ENCODE measurements at places on chromosomes 5 and 9. TPM values are rescaled to one million over a fixed set of nuclear protein-coding genes. Genes with fewer than 3 reads are reported as not detected.
A peak's percentile ranks its signal among the peaks of the same experiment; 100 is the strongest.

DNA sequence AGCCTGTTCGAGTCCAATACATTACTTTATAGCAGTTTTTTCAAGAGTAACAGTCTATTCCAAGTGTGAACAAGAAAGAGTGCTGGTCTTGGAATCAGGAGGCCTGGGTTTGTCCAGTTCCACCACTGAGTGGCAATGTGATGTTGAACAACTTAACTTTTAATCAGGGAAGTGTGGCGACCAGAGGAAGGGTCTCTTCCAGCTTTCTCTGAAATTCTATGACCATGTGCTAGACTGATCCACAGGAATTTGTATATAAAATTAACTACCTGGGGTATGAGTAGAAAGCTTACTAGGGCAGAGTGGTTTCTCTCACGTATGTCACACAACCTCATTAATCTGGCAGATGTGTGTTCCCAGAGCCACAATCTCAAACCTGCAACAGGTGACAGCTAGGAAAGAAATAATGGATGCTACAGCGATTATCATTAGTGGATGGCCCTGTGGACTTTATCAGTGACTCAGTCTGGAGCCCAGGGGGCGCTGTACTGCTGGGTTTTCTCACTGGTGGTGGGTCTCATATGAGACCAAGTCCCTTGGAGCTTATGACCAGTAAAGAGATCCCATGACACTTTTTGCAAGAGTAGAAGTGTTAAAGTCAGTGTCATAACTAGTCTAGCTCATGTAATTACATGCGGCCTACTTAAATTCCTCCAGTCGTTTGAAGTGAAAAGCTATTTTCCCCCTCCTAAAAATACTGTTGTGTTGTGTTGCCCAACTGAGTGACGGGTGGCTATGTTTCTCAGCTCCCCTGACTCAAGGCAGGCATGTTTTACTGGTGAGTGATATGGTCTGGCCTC, 116.5 kb downstream of the GDNF start:
- peak overlapping the region; percentile 84 for H3K27ac ChIP-seq
- peaks cover 27% of the 10 kb centered on the region for H3K36me3 ChIP-seq
- no peaks in the 10 kb centered on the region for H3K27me3 ChIP-seq
- peaks cover 35% of the 10 kb centered on the region for H3K4me1 ChIP-seq
- no peak overlapping the region for H3K4me3 ChIP-seq

- peak overlapping the region; percentile 24 for H3K27ac ChIP-seq
- DNase-seq, result peak; percentile 75
- peaks cover 51% of the 10 kb centered on the region for H3K4me1 ChIP-seq
- H3K36me3 ChIP-seq, result peaks cover 6% of the 10 kb centered on the region
- peaks cover 9% of the 10 kb centered on the region for H3K27me3 ChIP-seq
- H3K4me3 ChIP-seq, result no peak overlapping the region
Measured at GRCh38 chr5:160508780-160509361, 87.2 kb downstream of the PTTG1 start.

- H3K27ac ChIP-seq, result peak overlapping the region; percentile 23
- H3K4me1 ChIP-seq, result peaks cover 16% of the 10 kb centered on the region
- H3K27me3 ChIP-seq, result peaks cover 71% of the 10 kb centered on the region
- H3K4me3 ChIP-seq, result no peak overlapping the region
- peak; percentile 63 for DNase-seq
Measured at GRCh38 chr9:89579741-89580385, 24.9 kb upstream of the GADD45G start.

- no peak overlapping the region for H3K27ac ChIP-seq
- H3K4me3 ChIP-seq, result no peak overlapping the region
- no peaks in the 10 kb centered on the region for H3K27me3 ChIP-seq
Measured at GRCh38 chr5:162842727-162843126, 594.7 kb upstream of the CCNG1 start.

DNA sequence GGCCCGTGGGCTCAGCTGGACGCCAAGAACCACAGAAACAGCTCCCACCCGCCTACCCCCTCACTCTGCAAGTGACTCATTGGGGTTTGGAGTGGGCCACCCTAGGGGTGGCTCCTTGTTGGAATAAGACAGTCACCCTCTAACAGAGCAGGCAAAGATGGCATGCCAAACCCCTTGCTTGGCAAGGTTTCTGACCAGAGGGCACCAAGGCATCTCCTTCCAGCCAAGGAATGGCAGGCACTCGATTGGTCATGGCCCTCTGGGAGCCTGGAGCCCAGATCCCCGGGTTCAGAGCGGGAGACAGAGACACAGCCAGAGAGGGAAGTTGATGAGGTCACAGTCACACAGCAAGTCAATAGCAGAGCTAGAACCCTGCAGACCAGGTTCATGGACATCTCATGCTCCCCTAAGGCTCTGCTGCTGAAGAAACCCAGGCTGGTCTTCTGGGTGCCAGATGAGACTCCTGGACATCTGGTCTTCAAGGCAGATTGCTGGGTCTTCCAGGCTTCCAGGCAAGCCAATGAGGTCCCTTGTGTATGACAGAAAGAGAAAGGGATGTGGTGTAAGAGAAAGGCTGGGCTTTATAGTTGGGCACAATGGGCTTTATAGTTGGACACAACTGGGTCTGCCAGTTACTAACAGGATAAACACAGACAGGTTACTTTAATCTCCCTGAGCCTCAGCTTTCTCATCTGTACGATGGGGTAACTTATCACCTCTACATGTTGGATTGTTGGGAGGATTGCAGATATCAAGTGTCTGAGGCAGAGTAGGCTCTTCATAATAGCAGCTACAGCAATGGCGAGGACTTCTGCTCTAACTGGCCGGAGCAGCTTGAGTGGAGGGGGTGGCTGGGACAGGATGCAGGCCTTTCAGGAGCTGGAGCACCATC, 23.3 kb upstream of the KIF12 start:
- no peak overlapping the region for H3K27ac ChIP-seq
- H3K36me3 ChIP-seq, result no peaks in the 10 kb centered on the region
- H3K4me3 ChIP-seq, result no peak overlapping the region
- peaks cover 8% of the 10 kb centered on the region for H3K27me3 ChIP-seq
- no peak for DNase-seq

Gene ADAMTS2
- not detected for total RNA-seq

Gene C9orf40
- total RNA-seq, result 23.4 TPM

Gene APBB3
- 23.7 TPM for total RNA-seq

- H3K4me3 ChIP-seq, result no peak overlapping the region
- H3K27ac ChIP-seq, result no peak overlapping the region
- peaks cover 8% of the 10 kb centered on the region for H3K4me1 ChIP-seq
- H3K36me3 ChIP-seq, result no peaks in the 10 kb centered on the region
Measured at GRCh38 chr5:95850391-95850894, 27.9 kb upstream of the GLRX start.

- no peak overlapping the region for H3K4me3 ChIP-seq
- H3K27ac ChIP-seq, result no peak overlapping the region
- peaks cover 43% of the 10 kb centered on the region for H3K4me1 ChIP-seq
- no peaks in the 10 kb centered on the region for H3K36me3 ChIP-seq
- H3K27me3 ChIP-seq, result peaks cover 10% of the 10 kb centered on the region
Measured at GRCh38 chr5:14417792-14418765, 163.5 kb upstream of the OTULINL start.

GRCh38 chr5:125408448-125409233, 662.2 kb upstream of the ZNF608 start:
- H3K27ac ChIP-seq, result no peak overlapping the region
- H3K4me3 ChIP-seq, result no peak overlapping the region
- no peak for DNase-seq
- H3K4me1 ChIP-seq, result no peaks in the 10 kb centered on the region
- no peaks in the 10 kb centered on the region for H3K36me3 ChIP-seq

Gene RALGPS1
- total RNA-seq, result 3.4 TPM

Gene GABBR2
- not detected for total RNA-seq

DNA sequence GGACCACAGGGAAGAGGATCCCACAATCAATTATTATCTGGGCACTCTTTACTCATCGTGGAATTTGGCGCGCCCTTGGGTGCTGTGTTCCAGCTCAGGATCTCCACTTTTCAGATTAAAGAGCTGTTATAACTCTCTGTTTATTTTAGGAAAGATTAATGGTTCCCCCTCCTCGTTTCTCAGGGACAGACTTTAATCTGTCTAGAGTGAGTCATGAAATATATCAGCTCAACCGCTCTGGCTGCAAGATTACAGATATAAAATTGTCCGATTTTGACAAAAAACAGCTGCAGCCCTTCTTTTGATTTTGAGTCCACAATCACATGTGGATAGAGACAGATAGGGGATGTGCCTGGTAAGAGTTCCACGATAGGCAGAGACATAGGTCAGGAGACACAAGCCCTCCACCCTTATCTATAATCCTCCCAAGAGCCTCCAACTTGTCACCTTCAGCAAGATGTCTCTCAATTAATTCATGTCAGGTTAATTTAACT, 77.6 kb upstream of the ANKRD55 start:
- peaks cover 3% of the 10 kb centered on the region for H3K27me3 ChIP-seq
- H3K4me1 ChIP-seq, result peaks cover 5% of the 10 kb centered on the region
- no peak overlapping the region for H3K4me3 ChIP-seq
- no peak for DNase-seq
- peaks cover 12% of the 10 kb centered on the region for H3K36me3 ChIP-seq

DNA sequence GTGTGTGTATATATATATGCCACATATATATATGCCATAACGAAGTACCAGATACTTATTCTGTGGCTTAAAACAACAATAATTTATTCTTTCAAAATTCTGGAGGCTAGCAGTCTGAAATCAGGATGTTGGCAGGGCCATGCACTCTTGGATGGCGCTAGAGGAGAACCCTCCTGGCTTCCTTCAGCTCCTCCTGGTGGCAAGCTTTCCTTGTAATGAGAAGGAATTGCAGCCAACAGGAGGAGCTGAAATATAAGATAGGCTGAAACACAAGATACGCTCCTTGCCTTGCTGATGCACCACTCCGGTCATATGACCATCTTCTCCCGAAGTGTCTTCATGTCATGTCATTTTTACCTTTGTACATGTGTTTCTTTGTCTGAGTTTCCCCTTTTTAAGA, 368.1 kb upstream of the CTNND2 start:
- H3K4me1 ChIP-seq, result no peaks in the 10 kb centered on the region
- no peak overlapping the region for H3K27ac ChIP-seq
- H3K36me3 ChIP-seq, result no peaks in the 10 kb centered on the region

Gene GABRA1
- total RNA-seq, result not detected

DNA sequence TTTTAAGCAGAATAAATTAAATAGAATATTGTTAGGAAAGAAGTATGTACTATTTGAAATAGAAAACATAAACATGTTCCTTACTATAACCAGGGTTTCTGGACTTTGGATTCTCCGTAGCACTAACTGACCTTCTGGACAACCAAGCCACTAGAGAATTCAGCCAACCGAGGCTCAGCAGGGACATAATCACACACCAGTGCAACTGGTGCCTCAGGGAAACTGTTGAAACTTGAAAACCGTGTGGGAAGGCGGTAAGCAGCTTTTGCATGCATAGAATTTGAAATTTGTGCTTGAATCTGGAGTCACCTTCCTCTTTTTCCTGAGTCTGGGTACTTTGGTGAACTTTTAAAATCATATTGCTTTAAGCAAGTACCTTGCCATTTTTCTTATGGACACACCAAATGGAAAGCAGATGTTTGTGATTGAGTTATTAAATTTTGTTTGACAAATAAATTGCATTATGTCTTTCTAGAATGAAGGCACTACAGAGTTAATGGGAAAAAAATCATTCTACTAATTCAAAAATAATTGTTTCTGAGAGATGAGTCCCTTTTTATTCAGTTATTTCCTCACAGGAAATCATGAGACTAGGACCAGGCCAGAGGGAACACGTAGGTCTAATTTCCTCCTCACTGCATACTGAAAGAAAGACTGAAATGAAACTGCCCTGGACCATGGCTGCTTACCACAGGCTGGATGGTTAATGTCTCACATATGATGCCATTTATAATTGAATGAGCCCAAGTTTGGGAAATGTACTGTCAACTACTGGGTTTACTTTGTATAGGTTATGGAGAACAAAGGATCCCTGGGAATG, 20.6 kb upstream of the SCAMP1 start:
- H3K4me3 ChIP-seq, result no peak overlapping the region
- no peaks in the 10 kb centered on the region for H3K4me1 ChIP-seq
- no peak for DNase-seq
- H3K36me3 ChIP-seq, result peaks cover 4% of the 10 kb centered on the region
- peaks cover 8% of the 10 kb centered on the region for H3K27me3 ChIP-seq
- H3K27ac ChIP-seq, result no peak overlapping the region

DNA sequence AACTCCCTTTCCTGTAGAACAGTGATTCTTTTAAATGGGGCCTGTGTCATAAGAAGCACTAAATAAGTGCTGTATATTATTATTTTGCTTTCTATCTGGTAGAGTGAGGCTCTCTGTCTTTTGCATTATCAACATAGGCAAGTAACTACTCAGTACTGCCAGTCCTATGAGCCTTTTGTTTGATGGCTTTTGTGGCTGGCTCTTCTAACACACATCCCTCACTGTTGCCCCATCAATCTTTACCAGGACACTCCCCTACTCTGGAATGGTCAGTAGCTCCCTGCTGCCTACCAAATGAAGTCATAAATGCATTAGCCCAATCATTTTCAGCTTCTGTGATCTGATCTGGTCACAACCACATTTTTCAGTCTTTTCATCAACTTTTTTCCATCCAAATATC, 137.6 kb downstream of the INSYN2B start:
- H3K4me1 ChIP-seq, result peaks cover 14% of the 10 kb centered on the region
- no peak overlapping the region for H3K27ac ChIP-seq
- no peak overlapping the region for H3K4me3 ChIP-seq
- H3K27me3 ChIP-seq, result no peaks in the 10 kb centered on the region

DNA sequence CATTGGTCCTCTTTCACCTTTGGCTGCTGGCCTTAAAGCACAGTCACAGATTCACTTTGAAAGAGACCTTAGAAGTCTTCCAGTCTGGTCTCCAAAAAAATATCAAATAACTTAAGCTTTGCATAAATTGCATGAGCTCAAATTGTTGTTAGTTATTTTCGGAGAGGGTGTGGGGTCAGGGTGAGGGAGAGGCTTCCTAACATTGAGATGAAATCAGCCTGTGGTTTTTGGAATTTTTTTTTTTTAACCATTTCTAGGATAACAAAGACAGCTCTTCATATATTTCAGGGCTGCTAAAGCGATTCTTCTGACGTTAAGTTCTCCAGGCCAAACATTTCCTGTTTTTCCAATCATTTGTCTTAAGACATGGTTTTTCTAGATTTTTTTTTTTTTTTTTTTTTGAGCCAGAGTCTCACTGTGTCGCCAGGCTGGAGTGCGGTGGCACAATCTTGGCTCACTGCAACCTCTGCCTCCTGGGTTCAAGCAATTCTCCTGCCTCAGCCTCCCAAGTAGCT, 4.5 kb downstream of the OCLN start:
- peaks cover 10% of the 10 kb centered on the region for H3K4me1 ChIP-seq
- DNase-seq, result no peak
- peaks cover 37% of the 10 kb centered on the region for H3K27me3 ChIP-seq
- H3K4me3 ChIP-seq, result no peak overlapping the region
- H3K36me3 ChIP-seq, result no peaks in the 10 kb centered on the region

- no peak overlapping the region for H3K4me3 ChIP-seq
- no peaks in the 10 kb centered on the region for H3K4me1 ChIP-seq
- DNase-seq, result no peak
- H3K27ac ChIP-seq, result no peak overlapping the region
- H3K27me3 ChIP-seq, result peaks cover 10% of the 10 kb centered on the region
Measured at GRCh38 chr5:168978015-168978414, 322.9 kb downstream of the SLIT3 start.

Gene ROPN1L
- total RNA-seq, result 7.5 TPM

- H3K27me3 ChIP-seq, result peaks cover 3% of the 10 kb centered on the region
- no peaks in the 10 kb centered on the region for H3K36me3 ChIP-seq
- H3K4me3 ChIP-seq, result no peak overlapping the region
- DNase-seq, result no peak
- no peaks in the 10 kb centered on the region for H3K4me1 ChIP-seq
- no peak overlapping the region for H3K27ac ChIP-seq
Measured at GRCh38 chr5:38766151-38766550, 79.7 kb upstream of the OSMR start.

Gene TMEM252
- total RNA-seq, result not detected

GRCh38 chr5:112907166-112907631, 14.8 kb downstream of the REEP5 start:
- no peak overlapping the region for H3K27ac ChIP-seq
- H3K4me3 ChIP-seq, result no peak overlapping the region
- peaks cover 58% of the 10 kb centered on the region for H3K36me3 ChIP-seq
- H3K27me3 ChIP-seq, result no peaks in the 10 kb centered on the region
- DNase-seq, result no peak
